ENCODE measurements at places on chromosomes 4 and X. TPM values are rescaled to one million over a fixed set of nuclear protein-coding genes. Genes with fewer than 3 reads are reported as not detected.
A peak's percentile ranks its signal among the peaks of the same experiment; 100 is the strongest.

- peak; percentile 29 for DNase-seq
These were observed 17.0 kb upstream of the TMEM144 start for GRCh38 chr4:158193171-158193749.

GRCh38 chr4:79201971-79202370, 123.9 kb downstream of the NAA11 start:
- DNase-seq, result no peak

DNA sequence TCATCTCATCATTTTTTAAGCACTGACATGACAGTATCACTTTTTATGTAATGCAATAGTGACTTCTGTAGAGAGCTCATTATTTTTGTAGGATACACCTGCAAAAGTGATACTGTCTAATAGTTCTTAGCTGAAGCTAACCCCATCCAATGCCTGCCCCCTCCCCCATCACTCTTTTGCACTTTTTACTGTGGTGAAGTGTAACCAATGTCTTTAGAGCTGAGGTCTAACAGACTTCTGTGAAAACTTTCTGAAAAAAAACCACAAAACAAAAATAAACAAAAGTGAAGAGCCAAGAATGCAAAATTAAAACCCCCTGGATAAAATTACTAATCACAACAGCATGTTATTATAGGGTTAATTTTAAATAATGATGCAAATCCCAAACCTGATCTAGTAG, 301.1 kb downstream of the ANK2 start:
- DNase-seq, result no peak

DNA sequence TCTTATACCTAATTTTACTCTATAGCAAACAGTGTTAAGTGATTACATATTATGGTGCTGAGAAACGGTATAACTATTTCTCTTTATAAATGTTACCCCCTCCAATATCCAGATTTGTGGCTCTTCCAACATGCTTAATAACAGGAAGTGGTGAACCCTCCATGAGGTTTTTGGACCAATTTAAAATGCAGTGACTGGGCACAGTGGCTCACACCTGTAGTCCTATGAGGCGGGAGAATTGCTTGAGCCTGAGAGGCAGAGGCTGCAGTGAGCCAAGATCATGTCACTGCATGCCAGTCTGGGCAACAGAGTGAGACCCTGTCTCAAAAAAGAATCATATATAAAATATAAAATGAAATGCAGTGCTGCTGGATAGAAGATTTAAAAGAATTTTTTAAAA, 137.3 kb downstream of the MGST2 start:
- DNase-seq, result no peak

GRCh38 chr4:164579270-164579942, 174.5 kb upstream of the SMIM31 start:
- DNase-seq, result no peak

DNA sequence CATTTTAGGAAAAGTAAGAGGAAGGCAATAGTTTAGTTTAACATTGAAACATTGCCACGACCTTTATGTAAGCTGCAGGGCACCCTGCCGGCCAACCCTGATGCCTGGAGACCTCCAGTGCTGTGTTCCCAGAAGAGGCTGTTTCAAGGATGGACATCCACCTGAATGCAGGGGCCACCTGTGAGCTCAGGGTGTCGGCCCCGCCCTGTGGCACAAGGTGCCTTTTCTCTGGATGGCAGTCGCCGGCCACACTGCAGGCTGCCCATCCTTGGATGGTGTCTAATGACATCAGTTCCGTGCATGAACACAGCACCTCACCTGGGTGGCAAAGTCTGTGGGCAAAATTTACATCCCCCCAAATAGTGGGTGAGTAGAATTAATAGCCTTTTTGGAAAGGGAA, 180.0 kb downstream of the AFAP1 start:
- no peak for DNase-seq

- DNase-seq, result peak; percentile 83
These were observed 104.1 kb downstream of the GPAT3 start for GRCh38 chr4:83639849-83640493.

DNA sequence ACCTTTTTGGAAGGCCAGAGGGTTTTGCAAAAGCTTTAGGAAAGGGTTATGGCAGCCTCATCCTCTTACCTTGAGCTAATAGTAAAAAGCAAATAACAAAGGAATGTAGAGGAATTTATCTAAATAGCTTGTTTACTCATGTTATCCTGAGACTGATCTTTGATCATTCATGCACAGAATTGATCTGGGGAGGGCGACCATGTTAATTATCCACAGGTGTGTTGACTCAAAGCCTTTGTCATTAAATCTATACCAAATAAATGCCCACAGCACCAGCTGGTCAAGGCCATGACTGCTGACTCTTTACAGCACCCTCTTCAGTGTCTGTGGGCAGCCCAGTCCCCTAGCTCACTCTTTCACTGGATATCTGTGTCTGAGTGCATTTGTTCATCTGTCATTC, 22.8 kb upstream of the DCLK2 start:
- DNase-seq, result no peak

DNA sequence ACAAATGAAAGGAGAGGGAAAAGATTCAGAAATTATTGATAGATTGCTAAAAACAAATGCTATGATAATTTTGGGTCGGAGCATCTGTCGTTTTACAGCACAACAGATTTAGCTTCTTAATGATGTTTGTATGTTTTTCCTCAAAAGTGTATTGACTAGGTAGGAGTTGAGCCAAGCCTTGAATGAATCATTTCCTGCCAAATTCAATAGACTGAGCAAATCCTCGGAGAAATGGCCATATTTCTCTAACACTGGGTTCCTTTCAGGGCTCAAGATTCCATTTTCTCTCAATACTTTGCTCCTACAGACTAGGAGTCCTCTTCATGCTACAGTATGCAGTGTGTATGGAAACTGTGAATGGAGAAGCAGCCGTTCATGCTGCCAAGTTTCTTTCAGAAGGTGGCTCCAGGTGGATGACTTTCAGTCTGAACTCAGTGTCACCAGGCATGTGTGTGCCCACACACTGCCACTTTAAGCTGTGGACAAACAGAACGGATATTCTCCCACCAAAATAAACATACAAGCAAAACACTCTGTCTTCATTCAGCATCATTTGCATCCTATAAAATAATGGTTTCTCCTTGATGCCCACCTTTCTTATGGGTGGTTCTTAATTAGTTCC, 146.0 kb downstream of the TBL1X start:
- peak; percentile 53 for DNase-seq

DNA sequence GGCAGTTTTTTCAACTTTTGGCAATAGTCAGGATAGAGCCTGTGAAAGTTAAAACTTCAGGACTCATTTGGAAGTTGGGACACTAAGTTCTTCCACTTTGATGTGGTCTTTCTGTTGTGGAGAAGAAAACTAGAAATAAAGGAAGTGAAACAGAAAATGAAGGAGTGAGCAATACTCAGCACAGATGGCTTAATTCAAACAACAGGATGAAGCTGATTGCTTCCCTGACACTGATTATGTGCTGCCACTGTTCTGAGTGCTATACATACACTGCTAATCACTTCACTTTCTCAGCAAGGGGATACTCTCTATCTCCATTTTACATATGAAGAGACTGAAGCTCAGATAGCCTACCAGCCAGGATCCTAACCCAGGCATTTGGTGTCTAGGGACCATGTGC, 235.1 kb upstream of the CPEB2 start:
- DNase-seq, result peak; percentile 30

DNA sequence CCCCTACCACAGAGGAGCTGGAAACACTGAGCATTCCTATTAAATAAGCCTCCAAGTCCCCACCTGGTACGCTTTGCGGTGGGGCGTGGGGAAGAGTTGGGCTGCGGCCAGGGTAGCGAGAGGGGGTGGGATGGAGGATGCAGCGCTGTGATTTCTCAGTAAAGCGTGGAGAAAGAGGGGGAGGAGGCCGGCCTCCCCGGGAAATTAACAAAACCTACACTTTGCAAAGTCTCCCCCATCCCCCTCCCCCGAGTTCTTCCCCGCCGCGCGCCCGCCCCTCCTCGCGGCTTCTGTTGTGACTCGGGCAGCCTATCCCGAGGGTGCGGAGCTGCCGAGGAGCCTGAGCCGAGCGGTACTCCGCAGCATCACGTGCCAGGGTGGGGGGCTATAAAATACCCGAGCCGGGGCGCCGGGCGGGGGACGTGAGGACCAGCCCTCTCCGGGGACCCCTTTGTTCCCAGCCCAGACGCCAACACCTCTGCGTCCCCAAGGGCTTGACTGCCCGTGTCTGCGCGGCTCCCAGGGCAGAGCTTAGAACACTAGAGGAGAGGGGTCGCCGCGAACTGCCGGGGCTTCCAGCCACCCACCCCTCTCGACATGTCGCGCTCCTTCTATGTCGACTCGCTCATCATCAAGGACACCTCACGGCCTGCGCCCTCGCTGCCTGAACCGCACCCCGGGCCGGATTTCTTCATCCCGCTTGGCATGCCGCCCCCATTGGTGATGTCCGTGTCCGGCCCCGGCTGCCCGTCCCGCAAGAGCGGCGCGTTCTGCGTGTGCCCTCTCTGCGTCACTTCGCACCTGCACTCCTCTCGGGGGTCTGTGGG, at the start of gene GSX2:
Gene GSX2 (plus strand): TSS at position 416 of the 827 bp plus-strand sequence. CDS start 182 bp downstream, at position 598.
- no peak for DNase-seq

DNA sequence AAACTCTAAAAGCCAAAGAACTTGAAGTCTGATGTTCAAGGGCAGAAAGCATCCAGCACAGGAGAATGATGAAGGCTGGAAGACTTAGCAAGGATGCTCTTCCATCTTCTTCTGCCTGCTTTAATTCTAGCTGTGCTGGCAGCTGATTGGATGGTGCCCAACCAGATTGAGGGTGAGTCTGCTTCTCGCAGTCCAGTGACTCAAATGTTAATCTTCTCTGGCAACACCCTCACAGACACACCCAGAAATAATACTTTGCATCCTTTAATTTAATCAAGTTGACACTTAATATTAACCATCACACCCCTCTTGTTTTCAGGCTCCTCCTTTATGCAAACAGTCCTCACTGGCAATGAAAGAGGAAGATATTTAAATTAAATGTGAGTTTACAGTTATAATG, 321.7 kb downstream of the TEX13C start:
- no peak for DNase-seq

DNA sequence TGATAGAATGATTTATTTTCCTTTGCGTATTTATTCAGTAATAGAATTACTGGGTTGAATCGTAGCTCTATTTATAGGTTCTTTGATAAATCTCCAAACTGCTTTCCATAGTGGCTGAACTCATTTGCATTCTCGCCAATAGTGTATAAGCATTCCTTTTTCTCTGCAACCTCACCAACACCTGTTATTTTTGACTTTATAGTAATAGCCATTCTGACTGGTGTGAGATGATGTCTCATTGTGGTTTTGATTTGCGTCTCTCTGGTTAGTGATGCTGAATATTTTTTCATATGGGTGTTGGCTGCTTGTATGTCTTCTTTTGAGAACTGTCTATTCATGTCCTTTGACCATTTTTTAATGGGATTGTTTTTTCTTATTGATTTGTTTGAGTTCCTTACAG, 160.7 kb downstream of the MID1IP1 start:
- no peak for DNase-seq

DNA sequence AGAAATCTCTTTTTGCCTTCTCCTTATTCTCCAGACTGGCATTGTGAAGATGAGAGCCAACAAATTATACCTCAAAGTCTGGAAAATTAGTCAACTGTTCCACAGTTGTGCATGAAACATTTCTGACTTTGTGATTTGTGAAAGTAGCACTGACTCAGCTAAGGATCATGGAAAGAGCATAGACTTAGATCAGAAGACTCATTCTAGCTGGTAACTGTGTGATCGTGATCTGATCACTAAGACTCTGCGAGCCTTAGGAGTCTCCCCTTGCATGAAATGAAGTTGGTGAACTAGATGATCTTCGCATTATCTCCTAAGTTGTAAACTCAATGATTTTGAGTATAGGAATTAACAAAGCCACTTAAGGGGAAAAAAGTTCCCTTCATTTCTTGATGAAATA, 668.1 kb downstream of the RPA4 start:
- DNase-seq, result no peak

DNA sequence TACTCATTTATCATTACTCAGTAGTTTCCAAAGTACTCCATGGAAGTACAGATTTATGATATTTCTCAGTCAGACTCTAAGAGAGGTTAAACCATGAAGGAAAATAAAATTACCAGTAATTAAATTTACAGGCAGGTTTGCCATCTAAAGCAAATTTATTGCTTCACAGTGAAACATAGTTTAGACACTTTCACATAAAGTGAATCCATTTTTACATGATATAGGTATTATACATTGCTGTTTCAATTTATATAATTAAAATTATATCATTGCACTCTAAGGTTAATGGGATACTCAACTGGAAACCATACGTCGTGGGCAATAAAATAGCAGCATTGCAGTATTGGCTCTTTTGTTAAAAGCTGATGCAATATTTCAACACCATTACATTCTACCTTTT, 202.8 kb downstream of the SLIT2 start:
- no peak for DNase-seq

DNA sequence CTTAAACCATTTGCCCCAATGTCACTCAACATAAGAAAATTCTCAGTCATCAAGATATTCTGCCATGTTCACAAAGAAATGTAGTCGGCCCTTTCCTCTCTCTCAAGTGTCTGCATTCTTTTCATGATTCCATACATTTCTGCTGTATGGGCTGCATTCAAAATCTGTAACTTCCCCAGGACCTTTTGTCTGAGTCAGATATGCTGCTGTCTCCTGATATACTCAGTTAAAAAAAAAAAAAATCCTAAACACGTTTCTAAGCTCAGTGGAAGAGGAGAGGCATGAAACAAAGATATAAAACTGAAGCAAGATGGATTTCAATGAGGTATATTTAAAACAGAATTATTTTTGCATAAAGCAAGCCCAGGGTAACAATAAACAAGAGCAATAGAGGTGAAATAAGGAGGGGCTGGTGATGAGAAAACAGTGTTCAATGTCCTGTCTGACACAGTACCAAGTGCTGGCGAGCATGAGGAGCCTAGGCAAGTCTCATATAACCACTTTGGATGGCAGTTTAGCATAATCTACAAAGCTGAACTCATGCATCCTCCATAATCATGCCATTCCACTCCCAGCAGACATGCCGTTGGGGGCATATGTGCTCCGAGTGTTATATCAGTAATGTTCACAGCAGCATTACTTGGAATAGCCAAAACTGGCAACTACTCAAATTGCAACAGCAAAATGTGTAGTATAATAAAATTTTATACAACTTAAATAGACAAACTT, 76.7 kb downstream of the MANBA start:
- DNase-seq, result no peak

GRCh38 chr4:32163125-32163524, 1443.0 kb downstream of the PCDH7 start:
- no peak for DNase-seq

Gene CT45A2
- not detected for total RNA-seq

Gene FGG
- 0.44 TPM for total RNA-seq

Gene ANK2
- total RNA-seq, result 282 TPM

Gene PLAC8
- total RNA-seq, result 0.84 TPM

Gene LRCH2
- total RNA-seq, result 4.0 TPM

Gene ETDA
- total RNA-seq, result not detected

Gene SCD5
- 10.2 TPM for total RNA-seq

Gene ARHGAP36
- total RNA-seq, result 288 TPM
